Memory B cell (primary cell): ENCODE measurements at places on chromosomes 1 and 21.

- no peak for DNase-seq
Measured at GRCh38 chr1:51741121-51741681, 124.3 kb downstream of the OSBPL9 start.

GRCh38 chr1:63024132-63024531 lies 240.2 kb downstream of the ATG4C start:
- DNase-seq = no peak

DNA sequence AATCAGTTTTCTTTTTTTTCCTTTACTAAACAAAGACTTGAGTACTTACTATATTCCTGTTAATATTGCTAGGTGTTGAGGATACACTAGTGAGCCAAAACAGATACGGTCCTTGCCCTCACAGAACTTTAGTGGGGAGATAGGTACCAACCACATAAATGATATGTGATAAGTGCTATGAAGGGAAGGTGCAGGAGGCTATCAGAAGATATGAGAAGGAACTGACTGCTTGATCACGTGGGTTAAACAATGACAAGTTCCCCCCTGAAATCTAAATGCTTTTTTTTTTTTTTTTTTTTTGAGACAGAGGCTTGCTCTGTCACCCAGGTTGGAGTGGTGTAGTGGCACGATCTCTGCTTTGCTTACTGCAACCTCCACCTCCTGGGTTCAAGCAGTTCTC lies 25.0 kb downstream of the RBM15 start:
- DNase-seq = no peak

- no peak for DNase-seq
Measured at GRCh38 chr1:116753312-116753711, 918 bp upstream of the CD2 start.

DNA sequence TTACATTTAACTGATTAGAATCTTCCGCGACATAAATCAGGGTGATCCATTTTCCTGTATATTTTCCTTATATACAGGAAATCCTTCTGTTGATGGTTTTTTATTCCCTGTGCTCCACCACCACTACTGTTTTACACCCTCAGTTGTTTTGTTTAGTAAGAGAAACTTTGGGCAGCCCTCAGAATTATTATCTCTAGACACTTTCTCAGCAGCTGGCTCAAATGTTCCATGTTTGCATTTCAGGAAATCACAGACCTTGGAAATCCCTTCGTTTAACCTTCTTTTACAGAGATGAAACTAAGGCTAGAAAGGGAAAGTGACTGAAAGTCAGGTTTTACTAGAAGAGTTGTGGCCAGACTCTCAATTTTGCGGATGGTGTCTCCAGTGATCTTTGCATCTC lies 15.2 kb downstream of the ZNF697 start:
- no peak for DNase-seq

DNA sequence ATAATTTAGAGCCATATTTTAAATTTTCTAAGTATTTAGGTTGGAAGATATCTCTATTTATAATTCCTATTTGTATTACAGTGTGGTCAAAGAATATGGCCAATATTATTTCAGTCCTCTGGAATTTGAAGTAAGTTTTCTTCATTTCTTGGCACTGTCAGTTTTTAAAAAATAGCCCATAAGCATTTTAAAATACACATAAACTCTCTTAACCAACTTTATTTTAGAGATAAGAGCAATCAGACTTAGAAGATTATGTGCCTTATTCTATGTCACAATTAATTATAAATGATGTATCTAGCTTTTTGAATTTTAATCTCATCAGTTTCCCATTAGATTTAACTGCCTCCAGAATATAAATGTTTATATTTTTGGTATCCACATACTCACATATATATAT lies 130.8 kb downstream of the USP25 start:
- no peak for DNase-seq
